Activated T-helper 2 cell treated with anti-CD3 and anti-CD28 coated beads, Interferon-gamma antibody, Interleukin-2, Interleukin-4, amounts not matched to agents 10 μg/mL and 5 μg/mL and 100 μg/mL, durations not matched to agents 14 hours and 24 hours and 36 hours (primary cell): ENCODE measurements at places on chromosomes 12 and 14. TPM values are rescaled to one million over a fixed set of nuclear protein-coding genes. Genes with fewer than 3 reads are reported as not detected.

DNA sequence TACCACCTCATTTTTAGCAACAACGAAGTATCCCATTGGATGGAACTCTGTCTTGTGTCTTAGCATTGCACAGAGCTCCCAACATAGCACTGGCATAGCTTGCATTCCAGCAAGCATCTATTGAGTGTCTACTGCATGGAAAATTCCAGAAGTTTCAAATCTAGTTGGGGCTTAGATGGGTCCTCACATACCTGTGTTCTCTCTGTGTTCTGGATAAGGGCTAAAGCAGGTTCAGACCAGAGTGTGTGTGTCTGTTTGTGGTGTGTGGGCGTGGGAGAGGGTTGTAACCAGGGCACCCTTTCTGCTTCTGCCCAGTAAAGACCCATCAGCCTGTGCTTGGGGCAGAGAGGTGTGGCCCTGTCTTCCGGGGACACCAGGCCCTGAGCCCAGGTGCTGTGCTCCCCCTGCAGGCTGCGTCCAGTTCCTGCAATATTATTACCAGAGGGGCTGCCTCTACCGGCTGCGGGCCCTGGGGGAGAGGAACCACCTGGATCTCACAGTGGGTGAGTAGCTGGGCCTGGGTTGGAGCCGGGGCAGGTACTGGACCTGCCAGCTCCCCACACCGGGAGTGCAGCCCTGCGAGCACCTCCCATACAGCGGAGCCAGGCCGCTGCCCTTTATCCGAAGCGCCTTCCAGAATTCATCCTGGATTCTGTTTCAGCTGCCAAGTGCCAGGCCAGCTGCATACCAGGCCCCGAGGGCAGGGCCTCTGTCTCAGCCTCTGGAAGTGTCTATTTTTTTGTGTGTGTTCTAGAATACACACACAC lies 20.3 kb downstream of the RHOF start:
- DNase-seq: peak; percentile 74

- no peak for DNase-seq
Observed at GRCh38 chr12:72271451-72272090, 599 bp upstream of the TRHDE start.

- DNase-seq: no peak
Observed at GRCh38 chr14:92698393-92698792, 50.0 kb downstream of the LGMN start.

DNA sequence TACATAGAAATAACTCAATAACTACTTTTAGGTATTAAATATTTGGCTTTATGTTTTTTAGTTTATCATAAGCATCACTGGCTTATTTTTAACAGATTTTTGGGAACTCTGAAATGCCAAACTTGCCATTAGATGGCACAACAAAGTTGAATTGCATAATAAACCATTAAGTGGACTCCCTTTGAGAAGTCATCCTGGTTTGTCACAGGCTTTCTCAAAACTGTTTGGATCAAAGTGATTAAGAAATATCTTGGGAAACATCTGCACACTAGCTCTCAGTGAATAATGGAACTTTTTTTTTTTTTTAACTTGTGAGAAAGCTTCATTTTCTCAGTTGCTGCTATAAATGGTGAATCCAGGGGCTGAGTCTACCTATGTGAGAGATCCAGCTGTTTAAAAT lies 4.3 kb downstream of the SLC16A7 start:
- DNase-seq: no peak

- DNase-seq: no peak
Observed at GRCh38 chr14:61140271-61140670, 140.9 kb downstream of the TMEM30B start.

- DNase-seq: no peak
Observed at GRCh38 chr12:50201987-50202521, 34.9 kb upstream of the CERS5 start.

DNA sequence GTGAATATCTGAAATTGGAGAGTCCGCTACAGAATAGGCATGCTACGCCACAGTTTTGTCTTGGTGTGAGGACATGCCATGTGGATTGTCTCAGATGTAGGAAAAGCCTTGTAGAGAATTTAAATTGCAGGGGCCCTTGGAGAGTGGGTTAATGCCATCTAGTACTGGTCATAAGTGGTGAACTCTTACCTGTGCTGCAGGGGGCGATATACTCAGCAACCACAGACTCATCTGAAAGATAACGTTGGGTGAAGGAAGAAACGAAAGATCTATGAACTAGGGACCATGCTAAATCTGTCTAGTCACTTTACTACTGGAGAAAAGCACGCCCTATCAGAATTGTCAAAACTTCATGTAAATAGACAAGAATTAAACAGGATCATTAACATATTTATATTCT lies 33.7 kb upstream of the A2M start:
- no peak for DNase-seq

- no peak for DNase-seq
Observed at GRCh38 chr12:115648463-115648862, 629.0 kb downstream of the MED13L start.

- no peak for DNase-seq
Observed at GRCh38 chr12:57726151-57726883, 12.2 kb downstream of the AGAP2 start.

DNA sequence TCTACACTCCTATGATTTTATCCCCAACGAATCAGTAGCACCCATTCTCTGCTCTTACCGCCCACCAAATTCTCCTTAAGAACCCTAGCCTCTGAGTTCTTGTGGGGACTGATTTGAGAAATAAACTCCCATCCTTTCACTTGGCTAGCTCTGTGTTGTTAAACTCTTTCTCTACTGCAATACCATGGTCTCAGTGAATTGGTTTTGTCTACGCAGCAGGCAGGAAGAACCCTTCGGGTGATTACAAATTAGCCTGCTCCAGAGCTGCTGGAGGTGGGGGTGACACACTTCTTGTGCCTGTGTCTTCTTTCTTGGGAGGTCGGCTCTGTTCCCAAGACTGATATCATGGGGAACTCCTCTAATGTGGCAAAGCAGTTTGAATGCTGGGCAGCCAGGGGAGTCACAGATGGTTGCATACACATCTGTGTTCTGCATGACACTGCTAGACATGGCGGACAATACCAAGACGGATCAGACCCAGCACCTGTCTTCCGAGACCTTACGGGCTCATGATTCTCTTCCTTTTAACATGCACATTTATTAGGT lies 1.6 kb upstream of the C1S start:
- DNase-seq: no peak

DNA sequence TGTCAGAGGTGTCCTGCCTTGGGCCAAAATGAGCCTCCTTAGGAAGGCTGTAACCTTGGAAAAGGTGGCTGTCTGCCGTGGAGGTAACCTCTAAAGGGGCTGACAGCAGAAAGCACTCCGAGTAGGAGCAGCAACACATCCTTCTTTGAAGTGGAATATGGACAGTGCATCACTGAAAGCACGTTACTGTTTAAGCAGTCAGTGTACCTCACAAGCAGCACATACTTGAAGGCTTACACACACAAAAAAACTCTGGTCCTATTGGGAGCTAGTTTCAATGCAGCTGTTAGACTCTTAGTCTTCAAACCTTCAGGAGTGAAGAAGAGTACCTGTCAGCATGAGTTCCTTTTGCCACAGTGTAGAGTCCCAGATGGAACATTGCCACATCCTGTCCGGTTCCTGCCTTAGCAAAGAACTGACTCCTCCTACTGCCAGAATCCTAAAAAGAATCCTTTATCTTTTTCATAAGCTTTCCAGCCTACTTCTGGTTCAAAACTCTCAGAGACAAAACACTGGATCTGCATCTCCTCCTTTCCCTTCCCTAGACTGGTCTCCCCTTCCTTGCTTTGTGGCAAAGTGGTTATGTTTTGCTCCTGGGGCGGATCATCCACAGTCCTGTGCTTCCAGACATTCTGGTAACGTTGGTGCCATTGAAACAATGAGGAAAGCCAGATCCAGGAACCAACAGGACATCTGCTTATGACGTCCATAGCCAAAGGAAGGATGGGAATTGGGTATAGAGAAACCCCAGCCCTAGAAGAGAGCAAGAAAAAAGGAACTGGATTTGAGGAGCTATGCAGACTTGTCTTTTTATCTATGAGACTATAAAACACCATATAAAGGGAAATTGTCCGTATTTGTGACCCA lies 8.5 kb upstream of the MDM1 start:
- no peak for DNase-seq

- DNase-seq: no peak
Observed at GRCh38 chr14:82778601-82779000, 1244.9 kb upstream of the SEL1L start.

GRCh38 chr12:48572326-48572725 lies 2.5 kb upstream of the LALBA start:
- DNase-seq: no peak

DNA sequence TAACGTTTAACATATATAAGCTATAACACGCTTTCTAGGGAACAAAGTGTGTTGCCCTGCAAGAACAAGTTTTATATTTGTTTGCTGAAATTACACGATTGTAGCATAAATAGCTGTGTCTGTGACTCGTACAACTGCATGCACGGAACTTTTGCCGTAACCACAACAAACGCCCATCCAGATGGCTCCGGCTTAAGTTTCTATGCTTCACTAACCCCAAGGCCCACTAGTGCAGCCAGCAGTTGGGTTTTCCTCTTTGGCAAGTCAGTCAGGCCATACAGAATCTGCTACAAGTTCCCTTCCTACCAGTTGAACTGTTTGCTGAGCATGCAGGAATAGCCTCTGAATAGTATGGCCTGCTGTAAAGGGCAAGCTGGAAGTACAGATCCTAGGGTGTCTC lies 12.1 kb downstream of the CSRP2 start:
- DNase-seq: no peak

GRCh38 chr12:75260316-75260715 lies 50.7 kb upstream of the KCNC2 start:
- DNase-seq: no peak

GRCh38 chr12:110312581-110313360 lies 31.7 kb downstream of the ATP2A2 start:
- DNase-seq: no peak

DNA sequence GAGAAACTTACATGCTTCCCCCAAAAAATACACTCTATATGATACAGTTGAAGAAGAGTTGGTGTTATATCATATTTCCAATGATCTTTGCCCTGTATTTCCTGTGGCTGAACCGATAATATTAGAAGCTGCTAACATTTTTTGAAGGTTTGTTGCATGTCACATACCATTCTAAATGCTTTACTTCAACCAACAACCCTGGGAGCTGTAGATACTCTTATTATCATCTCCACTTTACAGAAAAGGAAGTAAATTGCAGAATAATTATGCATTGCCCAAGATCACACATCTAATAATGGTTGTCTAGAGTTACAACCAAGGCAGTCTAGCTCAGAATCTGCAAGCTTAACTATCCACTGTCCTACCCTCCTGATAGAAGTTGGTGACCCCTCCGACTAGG lies 182.8 kb downstream of the NUAK1 start:
- DNase-seq: no peak

- no peak for DNase-seq
Observed at GRCh38 chr12:75457191-75457590, 23.4 kb upstream of the GLIPR1 start.

DNA sequence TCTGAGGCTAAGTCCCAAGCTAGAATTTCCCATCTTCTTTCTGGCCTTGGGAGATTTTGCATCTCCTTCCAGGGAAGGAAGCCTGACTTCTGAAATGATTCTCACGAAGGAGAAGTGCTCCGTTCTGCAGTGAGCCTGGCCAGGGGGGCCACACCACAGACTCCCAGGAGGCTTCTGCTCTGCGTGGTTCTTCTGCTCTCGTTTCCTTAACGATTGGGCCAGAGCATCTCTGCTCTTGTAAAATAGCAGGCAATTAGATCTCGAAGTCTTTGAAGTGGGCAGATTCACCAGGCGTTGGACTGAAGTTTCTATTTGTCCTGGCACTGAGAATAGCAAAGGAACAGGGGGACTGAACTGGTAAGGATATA lies 6.7 kb upstream of the BATF start:
- DNase-seq: no peak

DNA sequence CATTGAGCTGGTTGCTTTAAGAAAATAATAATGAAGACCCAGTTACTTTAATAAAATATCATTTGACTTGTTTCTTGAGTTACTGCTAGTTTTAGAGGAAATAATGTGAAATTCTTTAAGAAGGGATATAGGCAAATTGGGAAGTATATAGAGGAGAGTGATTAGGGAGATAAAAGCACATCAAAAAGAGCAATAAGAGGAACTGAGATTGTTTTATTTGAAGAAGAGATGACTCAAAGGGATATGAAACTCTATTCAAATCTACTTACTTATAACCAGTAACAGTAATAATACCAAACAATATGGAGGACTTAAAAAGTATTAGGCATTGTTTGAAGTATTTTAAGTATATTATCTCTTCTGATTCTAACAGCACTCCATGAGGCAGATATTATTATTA lies 37.1 kb downstream of the LRRK2 start:
- no peak for DNase-seq

DNA sequence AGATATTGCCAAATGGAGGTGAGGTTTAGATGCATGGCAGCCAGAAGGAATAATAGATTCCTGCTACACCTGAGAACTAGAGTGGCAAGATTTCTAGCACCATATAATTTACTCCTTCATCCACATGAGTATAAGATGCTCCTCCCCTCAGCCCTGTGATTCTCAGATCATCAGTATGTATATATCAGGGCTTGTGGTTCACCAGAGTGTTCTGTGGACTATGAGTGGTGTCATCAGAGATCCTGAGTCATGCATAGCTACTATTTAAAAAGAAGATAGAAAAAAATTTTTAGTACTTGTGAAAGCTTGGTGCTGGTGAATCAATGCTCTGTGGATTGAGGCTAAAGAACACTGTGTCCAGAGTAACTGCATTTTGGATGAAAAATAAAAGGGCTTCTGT lies 285.9 kb downstream of the BMP4 start:
- no peak for DNase-seq

DNA sequence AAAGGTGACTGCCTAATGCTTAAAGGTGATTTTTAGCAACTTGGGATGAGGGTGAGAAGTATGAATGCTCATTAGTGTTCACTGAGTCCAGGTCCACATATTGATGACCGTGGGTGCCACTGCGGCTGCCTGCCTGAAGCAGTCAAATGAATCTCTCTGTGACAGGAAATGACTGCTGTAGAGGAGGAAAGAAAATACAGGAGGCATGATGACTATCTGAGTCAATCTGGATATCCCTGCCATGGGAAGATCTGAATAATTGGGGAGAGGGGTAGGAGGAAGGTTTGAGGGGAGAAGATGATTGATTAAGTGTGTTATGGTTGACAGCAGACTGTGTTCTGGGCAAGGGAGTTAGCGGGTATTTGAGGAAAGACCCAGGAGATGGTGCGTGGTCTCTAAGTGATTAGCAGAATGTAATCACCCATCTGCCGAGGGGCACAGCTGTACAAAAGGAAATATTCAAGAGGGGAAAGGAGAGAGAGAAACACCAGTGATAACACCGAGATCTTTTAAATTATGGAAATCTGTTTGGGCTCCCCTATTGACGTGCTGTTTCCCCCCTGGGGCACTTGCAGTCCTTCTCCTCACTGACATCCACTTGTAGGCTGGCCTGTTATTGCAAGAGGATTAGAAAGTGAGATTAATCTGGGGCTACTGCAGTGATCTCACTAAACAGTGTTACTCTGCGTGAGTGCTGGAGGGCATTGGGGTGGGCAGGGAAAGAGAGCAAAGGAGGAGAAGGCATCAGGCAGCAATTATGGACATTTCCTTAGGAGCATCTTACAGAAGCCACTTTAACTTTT lies 97.7 kb downstream of the AKAP6 start:
- DNase-seq: no peak

Gene SERPINA3
- total RNA-seq: not detected in 2 replicates

Gene KERA
- not detected in 2 replicates for total RNA-seq

Gene NRIP2
- not detected in 2 replicates for total RNA-seq

Gene TEX52
- total RNA-seq: not detected in 2 replicates

Gene TSPAN9
- 0.18 and 0.48 TPM in 2 replicates for total RNA-seq

Gene AHNAK2
- 0.02 and 0.07 TPM in 2 replicates for total RNA-seq

Gene TAS2R42
- not detected in 2 replicates for total RNA-seq

Gene RERGL
- not detected in 2 replicates for total RNA-seq

Gene SVOP
- total RNA-seq: not detected in 2 replicates

Gene POU6F1
- 4.9 and 5.5 TPM in 2 replicates for total RNA-seq
